ENCODE measurements at places on chromosomes 7 and 10.

- DNase-seq, result no peak
Measured at GRCh38 chr7:154684666-154685563, 318.0 kb downstream of the PAXIP1 start.

- DNase-seq, result no peak
Measured at GRCh38 chr7:77328669-77329068, 87.5 kb downstream of the GSAP start.

DNA sequence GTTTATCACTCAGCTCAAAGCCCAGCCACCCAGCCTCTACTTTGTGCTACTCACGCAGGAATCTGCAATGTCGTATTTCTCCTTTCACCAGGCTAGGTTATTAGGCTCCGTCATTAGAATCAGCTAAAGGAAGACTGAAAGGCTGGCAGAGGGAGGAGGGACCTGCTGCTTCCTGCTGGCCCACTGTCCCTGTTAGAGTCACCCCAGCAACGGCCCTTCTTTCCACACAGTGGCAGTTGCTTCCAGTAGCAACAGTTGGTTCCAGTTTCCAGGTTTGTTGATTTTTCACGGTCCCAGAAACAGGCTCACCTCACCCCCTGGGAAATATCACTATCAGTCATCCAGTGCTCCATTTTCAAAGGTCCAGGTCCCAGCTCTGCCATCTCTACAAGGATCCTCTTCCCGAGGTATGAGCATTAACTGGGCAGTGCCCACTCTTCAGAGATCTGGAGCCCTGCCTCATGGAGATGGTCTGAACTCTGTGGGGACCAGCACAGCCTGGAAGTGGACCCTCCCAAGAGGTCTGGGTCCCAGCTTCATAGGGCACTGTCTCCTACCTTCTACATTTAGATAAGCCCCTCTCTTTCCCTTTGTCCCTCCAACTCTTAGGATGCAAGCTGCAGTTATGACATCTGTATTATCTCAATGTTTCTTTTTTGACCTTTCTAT is 15.9 kb downstream of the ODAD2 start:
- DNase-seq, result no peak

DNA sequence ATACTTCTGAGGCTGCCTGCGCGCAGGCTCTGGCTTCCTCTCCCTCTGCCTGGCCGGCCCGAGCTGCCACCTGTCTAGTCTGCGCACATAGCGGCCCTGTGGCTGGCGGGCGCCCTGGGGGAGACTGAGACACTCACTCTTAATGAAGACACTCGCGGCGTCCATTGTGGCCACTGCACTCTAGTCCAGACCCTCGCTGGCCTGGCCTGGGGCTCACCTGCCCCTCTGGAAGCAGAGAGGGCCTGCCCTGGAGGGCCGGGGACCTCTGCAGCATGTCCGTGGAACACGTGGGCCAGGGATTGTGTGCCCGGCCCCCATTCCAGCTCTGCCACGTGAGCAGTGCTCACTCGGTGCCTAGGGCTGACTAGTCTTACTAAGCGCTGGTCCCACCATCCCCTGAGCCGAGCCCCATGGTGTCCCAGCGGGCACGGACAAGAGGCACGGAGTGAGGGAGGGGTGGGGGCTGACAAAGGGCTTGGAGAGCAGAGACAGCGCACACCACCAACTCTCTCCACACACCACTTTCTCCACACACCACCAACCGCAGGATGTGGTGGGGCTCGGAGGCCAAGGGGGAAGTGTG is 149.3 kb downstream of the ELFN1 start:
- no peak for DNase-seq

DNA sequence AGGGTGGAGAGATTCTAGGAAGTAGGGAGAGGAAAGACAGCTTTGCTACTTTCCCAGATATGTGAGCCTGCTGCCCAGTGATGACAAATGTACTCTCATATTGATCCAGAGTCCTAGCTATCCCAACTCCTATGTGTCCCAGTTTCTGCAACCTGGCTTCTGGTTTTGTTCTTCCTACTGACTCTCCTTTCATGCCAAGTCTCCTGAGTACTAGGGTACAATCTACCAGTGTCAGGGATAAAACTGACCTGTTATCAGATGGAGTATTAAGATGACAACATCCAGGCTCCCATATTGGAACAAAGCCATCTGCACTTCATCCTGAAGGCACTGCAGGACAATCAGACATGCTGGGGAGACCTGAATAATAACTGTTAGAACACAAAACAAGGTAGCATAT is 233.7 kb upstream of the PHYHIPL start:
- no peak for DNase-seq

GRCh38 chr10:7272008-7272407 is 138.8 kb downstream of the SFMBT2 start:
- no peak for DNase-seq

DNA sequence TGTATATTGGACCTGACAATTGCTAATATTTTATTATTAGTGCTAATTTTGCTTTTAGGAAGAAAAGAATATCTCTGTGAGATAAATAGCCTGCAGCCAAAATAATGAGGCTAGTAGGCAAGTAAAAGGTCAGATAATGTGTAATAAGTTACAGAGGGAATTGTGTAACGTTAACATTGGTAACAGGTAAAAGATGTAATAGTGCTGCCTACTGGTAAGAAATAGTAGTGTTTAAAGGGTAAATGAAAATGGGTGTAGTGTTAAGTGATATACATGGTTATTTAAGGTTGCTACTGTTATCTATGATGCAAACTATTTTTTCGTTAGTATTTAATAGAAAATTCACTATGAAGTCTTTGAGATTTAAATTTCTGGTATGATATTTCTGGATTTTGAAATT is 9.2 kb upstream of the FOXP2 start:
- DNase-seq, result peak; percentile 5

DNA sequence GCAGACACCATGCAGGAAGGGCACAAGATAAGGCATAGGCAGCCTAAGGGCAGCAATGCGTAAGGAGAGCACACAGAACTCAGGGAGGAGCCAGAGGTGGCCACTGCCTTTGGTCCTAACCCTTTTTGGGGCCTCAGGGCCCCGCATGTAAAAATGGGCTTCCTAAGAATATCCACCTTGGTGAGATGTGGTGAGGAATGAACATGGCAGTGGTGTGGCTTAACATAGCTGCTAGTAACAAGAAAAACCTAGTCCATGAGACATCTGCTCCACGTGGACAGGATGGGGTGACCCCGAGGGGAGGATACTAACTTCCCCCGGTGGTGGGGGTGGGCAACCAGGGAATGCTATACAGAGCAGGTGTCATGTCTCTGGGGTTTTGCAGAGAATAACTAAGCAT is 18.0 kb downstream of the MAT1A start:
- DNase-seq, result no peak

DNA sequence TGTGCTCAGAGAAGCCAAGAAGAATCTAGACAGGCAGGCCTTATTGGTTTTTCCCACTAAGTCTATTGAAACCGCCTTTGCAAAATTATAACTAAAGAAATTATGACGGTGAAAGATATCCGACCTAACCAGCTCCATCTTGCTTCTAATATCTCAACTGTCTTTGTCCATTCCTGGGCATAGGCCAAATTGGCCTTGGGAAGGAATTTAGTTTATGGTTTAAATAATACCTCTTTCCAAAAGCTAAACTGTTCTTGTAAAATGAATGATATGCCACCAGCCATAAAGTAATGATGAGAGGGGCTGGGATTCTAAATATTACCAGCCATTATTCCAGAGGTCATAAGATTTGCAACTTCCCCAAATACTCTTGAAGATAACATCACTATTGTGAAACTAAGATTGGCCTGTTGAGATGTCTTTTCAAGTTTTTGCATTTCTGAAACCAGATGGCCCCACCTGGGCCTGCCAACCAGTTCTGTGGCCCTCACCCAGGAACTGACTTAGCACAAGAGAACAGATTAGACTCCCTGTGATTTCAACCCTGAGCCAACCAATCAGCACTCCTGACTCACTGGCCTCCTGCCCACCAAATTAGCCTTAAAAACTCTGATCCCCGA is 41.2 kb upstream of the SLC35G1 start:
- DNase-seq, result no peak

GRCh38 chr10:97831259-97831658 is 18.4 kb upstream of the GOLGA7B start:
- no peak for DNase-seq

DNA sequence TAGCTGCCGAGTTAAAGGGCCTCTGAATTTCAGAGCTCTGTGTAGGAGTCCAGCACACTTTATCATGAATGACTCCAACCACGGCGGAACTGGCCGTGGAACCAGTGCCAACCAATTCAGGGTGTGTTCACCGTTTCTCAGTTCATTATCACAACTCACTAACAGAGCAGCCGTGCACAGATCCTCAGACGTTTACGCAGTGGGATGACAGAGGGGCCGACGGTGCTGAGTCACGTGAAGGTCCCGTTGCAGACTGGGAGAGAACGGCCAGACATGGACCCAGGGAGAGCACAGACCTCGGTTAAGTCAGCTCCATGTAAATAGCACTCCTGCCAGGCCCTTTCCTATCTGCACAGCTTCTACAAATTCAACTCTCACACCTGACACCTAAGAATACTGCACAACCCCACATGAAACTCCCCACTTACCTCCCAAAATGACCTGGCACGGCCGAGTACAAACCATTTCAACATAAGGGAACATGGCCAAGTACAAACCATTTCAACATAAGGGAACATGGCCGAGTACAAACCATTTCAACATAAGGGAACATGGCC is 95.5 kb downstream of the DIP2C start:
- DNase-seq, result no peak

DNA sequence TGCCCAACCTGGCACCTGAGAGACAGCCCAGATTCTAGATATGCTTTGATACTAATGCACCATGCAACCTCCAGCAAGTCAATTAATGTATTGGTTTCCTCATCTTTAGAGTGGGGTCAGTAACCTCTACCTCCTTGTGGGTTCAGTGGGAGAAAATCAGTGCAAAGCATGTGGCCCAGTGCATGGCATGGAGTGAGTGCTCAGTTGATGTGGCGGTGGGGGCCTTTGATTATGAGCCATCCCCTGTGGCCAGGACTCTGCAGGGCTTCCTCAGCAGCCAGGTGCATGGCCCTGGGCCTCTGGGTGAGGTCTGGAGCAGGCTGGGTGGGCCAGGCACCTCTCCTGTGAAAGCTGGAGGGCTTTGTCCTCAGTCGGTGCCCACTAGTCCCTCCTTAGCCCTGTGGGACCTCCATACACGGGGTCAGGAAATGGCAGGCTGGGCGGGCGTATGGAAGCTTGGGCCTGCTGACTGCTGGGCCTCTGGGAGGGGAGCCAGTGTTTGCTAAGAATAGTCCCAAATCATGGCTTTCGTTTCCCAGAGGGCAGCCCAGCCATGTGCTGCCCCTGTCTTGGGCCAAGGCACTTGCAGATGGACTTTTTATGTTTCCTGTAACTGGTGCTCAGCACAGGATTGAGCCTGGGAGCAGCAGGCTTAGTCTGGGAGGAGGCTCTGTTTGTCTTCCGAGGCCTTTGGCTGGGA is 3.4 kb downstream of the PALD1 start:
- DNase-seq, result no peak

GRCh38 chr7:155220903-155221302 is 76.8 kb upstream of the INSIG1 start:
- no peak for DNase-seq

DNA sequence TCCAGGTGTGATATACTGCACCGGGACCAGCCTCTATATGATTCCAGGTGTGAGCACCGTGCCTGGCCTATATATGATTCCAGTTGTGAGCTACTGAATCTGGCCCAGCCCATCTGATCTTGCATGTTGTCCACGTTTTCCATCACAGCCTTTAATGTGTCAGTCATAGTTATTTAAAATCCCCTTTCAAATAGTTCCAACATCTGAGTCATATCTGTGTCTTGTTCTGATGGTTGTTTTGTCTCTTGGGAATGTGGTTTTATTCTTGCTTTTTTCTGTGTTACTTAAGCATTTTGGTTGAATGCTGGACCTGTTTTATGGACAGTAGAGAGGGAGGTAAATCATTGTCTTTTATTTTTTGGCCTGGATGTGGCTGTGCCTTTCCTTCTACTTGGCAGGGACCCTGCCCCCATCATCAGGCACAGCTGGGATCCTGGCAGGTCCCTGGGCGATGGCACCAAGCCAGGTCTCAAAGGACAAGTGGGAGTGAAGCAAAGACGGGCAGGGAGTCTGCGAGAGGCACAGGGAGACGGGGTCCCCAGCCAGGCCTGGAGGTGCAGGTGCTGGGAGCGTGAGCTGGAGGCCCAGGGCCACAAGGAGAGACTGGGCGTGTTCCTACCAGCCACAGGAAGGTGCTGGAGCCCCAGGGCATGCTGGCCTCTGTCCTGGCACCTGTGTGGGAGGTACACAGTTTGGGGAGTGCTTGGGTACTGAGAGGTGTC is 94.7 kb downstream of the DYNC2I1 start:
- no peak for DNase-seq

DNA sequence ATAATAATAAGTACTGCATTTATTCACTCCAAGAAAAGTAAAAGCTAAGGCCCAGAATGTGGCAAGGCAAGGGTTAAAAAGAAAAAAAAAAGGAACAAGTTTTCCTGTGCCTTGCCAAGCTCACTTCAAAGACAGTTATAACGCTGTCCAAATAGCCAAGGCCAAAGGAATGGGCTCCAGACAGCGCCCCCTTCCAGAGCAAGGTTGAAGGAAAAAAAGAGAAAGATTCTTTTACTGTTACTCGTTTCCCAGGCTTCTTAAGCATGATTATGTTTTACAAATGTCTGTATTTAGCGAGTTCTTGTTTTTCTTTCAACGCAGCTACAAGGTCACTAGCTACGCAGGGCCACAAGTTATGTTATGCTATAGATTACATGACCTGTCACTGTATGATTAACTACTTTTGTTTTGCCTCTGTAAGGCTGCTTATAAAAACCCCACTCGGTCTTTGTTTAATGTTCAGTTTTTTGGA is 9.1 kb upstream of the EIF4H start:
- no peak for DNase-seq

DNA sequence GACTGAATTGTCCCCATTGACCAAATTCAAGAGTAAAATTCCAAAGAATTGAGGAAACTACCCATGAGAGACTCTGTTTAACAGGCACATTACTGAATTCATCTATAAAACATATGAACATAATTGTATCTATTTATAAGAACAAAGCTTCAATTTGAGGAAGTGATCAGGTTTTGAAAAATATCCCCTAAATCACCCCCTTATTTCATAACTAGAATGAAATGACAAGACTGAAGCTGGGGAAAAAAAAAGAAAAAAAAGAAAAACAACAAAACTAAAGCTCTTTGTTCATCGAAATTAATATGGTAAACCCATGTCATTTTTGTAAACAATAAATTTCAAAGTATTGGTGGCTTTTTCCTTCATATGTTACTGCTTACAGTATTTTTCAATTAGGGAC is 184.9 kb upstream of the SEMA3A start:
- no peak for DNase-seq

- no peak for DNase-seq
Measured at GRCh38 chr7:14717169-14717568, 185.4 kb downstream of the DGKB start.

DNA sequence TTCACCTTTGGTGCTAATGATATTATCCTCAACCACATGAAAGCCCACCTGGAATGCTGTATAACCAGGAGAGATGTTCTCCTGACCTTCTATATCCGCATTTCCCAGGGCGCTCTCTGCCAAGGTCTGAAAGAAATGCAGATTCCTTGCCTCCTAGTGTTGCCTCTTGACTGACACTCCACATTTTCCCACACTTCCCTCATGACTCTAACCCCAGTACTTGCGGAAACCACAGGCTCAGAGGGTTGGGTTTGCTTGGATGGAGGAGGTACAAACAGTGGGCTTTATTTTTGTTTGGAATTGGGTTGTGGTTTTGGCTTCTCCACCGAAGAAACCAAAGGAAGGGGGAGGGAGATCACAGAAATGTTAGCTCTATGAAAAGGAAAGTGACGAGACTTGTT is 222.9 kb upstream of the CELF2 start:
- no peak for DNase-seq

GRCh38 chr7:50121286-50121685 is 28.2 kb upstream of the ZPBP start:
- no peak for DNase-seq

GRCh38 chr10:118076705-118077104 is 30.0 kb upstream of the RAB11FIP2 start:
- DNase-seq, result no peak
